Vagina (tissue), 2 donors: ENCODE measurements at places on chromosomes 12 and 14. TPM values are rescaled to one million over a fixed set of nuclear protein-coding genes. Genes with fewer than 3 reads are reported as not detected.
A peak's percentile ranks its signal among the peaks of the same experiment; 100 is the strongest.

DNA sequence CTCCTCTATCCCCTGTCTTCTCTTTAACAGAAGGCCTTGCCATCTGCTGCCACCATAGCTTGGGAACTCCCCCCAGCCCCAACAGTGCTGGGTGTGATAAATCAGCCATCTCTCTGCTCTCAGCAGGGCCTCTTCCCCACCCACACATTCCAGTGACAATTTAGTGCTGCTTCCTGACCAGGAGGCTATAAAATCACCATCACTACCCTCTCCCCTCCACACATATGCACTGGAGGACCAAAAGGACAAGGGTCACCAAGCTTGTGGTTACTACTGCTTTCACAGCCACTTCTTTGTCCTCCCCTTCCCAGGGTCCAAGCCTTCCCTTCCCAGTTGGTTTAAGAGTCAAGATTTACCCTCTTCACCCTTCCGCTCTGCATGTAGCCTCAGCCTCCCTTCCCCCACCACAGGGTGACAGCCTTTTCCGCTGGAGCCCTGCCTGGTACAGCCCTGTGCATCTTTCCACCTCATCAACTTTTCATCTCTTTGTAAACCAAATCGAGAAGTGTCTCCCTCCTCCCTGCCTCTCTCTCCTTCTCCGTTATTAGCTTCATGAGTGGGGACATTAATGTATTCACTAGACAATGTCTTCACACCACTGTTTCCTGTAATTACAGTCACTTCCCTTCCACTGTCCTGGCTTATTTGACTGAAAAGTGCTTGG, 9.4 kb downstream of the PSMB5 start:
- no peak for DNase-seq

GRCh38 chr12:33093534-33093933, 197.0 kb upstream of the PKP2 start:
- DNase-seq = no peak

NRXN3 gene
- 4.7 TPM for total RNA-seq

DNA sequence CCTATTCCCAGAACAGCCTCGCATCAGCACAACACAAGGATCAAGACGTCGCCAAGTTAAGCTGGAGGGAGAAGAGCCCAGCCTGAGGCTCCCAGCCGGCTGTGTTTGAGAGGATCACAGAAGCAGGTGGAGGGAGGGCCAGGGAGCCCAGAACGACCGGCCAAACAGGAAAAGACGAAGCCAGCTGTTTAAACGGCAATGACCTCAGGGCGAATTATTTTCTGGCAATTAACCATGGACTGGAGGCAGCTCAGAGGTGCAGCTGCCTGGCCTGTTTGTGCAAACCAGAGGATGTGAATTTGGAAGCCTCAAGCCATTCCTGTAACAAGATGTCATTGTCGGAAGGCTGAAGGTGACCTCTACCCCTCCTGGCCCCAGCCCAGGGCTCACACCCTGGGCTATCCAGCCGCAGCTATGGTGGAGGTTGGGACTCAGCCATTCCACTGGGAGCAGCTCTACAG, 175.8 kb upstream of the PRMT8 start:
- DNase-seq = no peak

DNA sequence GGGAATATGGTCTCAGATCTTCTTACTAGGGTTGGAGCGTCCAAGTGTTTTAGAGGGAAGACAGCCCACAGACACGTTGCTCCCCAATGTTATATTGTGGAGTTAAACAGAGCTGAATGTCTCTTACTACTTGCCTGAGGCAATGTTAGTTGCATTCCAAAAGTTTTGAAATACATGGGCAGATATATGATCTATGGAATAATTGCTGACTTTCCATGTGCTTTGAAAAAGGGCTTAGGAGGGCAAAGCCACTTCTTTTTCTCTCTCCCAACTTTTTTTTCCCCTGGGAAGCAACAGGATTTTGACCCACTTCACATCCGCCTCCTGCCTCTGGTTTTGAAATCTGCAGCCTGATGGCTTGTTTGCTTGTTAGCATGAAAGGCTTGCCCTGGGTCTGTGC, 33.7 kb upstream of the PAX9 start:
- DNase-seq = no peak

ACOT2 gene
- 48.1 TPM for total RNA-seq

SSTR1 gene
- total RNA-seq = 1.2 TPM

DNA sequence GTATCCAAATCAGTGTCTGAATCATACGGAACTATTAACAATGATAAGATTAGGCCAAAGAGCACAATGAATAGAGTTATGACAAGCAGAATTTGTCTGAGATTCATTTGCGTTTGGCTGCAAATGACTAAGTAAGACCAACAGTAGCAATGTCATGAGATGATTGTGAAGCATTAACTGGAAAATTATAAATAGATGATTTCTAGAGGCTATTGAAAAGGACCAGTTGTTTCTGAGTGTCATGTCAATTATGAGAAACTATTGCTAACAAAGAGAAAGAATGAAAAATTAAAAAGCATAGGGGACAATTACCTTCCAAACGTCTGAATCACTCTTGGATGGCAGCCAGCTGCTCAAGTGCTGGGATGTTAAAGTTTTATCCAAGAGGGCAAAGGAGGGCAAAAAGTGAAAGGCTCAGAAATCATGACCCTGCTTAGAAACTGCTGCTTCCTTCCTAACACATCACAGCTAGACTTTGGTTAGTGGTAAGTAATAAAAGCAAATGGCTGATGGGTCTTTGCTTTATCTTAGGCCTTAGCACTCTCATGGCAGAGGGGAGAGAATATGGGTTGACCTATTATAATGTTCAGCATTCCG, 89.0 kb downstream of the AKAP6 start:
- no peak for DNase-seq

GRCh38 chr12:59344224-59344623, 251.6 kb upstream of the SLC16A7 start:
- no peak for DNase-seq

DNA sequence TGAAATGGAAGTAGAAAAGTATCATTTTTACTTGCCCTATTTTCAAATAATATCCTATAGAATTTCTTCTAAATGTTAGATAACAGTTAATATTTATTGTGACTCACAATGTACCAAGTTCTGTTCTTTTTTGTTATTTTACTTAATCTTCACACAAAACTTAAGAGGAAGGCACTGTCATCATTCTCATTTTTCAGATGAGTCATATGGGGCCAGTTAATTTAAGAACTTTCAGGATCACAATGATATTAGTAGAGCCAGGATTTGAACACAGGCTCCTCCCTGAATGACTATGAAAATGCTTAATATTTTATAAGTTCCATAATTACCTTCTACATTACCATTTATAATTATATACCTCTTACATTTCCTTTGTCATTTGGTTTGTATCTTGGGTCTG, 10.4 kb upstream of the TMEM260 start:
- DNase-seq = no peak

DNA sequence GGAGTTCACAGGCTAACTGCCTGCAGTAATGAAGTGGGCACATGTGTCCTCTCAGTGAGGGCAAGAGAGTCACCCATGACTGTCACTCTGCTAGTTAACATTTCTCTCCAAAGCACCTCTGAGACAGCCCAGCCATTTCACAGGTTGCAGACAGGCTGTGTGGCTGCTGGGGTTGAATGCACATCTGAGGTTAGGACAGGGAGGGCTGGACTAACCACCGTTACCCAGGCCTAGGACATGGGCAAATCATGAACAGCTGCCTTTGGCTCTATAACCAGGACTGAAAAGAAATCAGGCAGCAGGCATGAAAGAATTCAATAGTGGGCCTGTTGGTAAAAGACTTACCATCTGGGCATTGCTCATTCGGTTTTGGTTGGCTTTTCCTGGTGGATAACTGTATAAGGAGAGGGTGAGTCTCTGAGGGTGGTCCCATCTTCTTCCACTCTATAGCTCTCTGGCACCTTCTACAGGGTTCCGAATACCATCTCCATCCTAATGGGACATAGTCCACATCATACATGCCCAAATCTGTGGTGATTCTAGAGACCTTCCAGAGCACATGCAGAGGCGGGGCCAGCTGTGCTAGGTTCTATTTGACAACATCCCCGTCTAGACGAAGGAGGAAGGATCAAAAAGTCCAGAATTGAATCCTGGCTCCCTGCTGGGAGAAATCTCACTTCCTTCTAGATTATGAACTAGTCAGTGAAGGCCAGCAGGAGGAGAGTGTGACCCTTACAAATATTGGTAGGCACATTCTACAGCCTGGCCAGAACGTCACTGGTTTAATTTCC, 10.8 kb downstream of the CRACR2A start:
- no peak for DNase-seq

IL22 gene
- not detected for total RNA-seq

DNA sequence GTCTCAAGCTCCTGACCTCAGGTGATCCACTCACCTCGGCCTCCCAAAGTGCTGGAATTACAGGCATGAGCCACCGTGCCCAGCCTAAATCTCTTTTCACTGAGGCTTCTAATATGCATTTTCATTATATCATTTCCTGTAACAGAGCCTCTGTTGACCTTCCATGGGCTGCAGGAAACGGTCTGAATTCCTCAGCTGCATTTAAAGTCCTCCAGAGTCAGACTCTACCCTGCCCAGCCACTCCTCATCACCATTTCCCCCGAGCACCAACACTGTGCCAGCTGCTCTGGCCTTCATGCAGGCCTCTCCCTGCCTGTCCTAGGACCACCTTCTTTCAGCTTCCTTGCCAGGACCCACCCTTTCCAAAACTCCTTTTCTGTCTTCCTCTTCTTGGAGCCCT, 9.8 kb upstream of the NFKBIA start:
- DNase-seq = no peak

DNA sequence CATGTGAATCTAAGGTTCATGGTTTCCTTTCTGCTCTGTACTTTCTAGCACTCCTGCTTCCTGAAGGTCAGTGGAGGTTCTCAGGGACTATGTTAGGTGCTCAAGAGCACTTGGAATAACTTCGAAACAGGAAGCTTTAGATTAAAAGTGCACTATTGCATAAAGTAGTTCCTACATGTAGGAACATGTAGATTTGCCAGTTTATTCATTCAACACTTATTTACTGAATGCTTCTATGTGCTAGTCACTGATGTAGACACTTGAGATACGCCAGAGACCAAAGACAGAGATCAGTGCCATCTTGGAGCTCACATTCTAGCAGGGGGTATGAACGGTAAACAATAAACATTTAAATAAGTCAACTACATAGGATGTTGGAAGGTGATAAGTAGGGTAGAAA, 87.7 kb downstream of the DHRS2 start:
- no peak for DNase-seq

YLPM1 gene
- total RNA-seq = 50.3 TPM

RIPK3 gene
- 10.1 TPM for total RNA-seq

NUP107 gene
- 42.5 TPM for total RNA-seq

ASCL1 gene
- total RNA-seq = not detected

- no peak for DNase-seq
Observed at GRCh38 chr12:70487440-70487839, 121.3 kb downstream of the KCNMB4 start.

PMCH gene
- not detected for total RNA-seq

DNA sequence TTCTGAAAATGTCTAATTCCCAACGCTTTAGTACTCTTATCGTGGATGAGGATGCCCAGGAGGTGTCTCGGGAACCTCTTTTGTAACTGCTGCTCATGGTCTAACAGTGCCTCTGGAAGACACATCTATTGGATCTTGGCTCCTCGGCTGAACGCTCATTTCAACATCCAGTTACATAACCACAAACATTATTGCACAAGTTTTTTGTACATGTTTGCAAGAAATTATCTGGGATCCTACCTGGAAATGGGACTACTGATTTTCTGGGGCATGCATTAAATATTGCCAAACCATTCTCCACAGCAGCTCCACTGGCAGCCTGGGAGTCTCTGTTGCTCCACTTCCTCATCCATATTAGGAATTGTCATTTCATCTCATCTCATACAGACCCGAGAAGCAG, 117.5 kb upstream of the EVL start:
- no peak for DNase-seq

DNA sequence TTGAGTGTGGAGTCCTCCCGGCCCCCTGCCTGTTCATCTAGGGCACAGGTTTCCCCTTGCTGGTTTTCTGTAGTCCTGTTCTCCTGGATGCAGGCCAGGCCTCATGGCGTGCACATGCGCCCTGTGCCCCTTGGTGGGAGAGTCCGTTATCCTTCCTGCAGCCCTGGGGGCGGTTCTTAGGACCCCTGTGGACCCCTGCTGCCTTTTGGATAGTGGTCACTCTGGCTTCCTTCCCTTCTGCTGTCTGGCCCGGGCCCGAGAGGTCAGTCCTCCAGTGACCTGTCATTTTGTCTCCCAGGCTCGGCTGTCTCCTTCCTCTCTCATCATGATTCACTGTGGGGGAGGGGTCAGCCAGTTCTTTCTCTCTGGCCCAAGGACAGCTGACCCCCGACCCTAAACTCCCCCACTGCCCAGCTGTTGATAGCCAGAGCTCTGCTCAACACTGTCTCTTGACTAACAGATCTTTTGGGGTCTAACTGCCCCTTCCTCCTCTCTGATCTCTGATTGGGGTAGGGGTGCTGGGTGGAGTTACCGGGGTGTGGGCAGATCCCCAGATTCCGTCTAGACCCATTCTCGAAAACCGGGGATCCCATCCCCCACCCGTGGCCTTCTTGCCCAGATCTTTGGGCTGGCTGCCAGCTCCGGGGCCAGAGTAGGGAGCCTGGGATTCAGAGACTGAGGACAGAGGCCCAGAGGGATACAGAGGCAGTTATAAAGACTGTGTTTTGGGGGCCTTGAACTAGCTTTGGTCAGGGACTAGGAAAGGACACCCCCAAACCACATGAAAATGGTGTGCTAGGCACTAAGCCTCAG, 7.0 kb downstream of the CCND2 start:
- DNase-seq = peak; percentile 87

TDRD9 gene
- 0.74 TPM for total RNA-seq

ARF3 gene
- total RNA-seq = 56.2 TPM

- DNase-seq = no peak
Observed at GRCh38 chr12:64265839-64266238, 43.7 kb upstream of the KICS2 start.

DNA sequence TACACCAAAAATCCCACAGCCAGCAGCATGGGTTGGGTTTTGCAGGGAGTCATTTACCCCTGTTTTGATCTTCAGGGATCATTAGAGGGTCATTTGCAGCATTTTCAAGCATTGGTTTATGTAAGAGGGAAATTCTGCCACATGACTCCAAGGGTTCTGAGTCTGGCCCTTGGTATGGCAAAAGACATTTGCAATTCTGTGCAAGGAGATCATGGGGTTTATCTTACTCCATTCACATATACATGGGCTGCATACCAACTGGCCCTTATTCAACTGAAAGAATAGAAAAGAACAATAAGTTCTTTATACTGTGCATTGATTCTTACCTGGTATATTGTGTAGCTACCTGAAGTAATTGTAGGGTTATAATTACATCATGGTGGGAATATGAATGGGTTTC, 13.7 kb downstream of the SIX4 start:
- DNase-seq = no peak

SLCO1B1 gene
- total RNA-seq = not detected

- DNase-seq = no peak
Observed at GRCh38 chr12:30999723-31000122, 73.2 kb downstream of the TSPAN11 start.
